Mesothelial cell of epicardium (in vitro differentiated cells): ENCODE measurements at places on chromosomes 3 and 15. TPM values are rescaled to one million over a fixed set of nuclear protein-coding genes. Genes with fewer than 3 reads are reported as not detected.
A peak's percentile ranks its signal among the peaks of the same experiment; 100 is the strongest.

- peaks cover 40% of the 10 kb centered on the region for H3K4me1 ChIP-seq
- peaks cover 4% of the 10 kb centered on the region for H3K36me3 ChIP-seq
Measured at GRCh38 chr15:80494351-80494751, 90.2 kb downstream of the ARNT2 start.

The HES1 gene
- total RNA-seq, result 99.9 to 108 TPM (median 104 TPM) in 3 replicates

DNA sequence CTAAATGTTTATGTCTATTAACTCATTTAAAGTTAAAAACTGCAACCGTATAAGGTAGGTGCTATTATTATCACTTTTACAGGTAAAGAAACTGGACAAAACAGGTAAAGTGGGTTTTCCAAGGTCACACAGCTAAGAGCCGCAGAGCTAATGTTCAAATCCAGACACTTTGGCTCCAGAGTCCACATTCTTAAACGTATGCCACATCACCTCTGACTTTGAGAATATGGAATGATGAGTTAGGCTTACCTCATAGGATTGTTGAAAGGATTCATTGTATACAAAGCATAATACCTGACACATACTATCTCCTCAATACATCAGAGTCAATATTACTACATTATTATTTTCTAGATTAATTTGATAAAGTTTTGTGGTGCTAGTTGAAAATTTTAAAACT is 240.9 kb upstream of the STT3B start:
- DNase-seq, result no peak
- H3K36me3 ChIP-seq, result no peaks in the 10 kb centered on the region
- no peaks in the 10 kb centered on the region for H3K27me3 ChIP-seq

DNA sequence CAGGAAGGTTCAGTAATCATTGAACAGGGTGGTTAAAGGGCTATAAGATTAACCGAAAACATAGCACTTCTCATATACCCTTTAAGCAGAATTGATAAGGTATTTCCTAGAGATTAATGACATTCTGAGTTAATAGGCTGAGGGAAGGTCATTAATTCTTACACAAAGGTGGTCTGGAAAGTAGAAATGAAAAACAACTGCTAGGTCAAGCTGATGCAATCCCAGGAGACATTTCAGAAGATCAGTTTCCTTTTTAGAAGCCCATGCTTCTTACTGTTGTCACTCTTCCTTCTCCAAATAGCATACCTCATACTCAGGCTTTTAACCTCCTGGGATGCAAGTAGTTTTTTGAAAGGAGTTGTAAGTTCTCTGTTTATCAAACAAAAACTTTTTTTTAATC is 8.8 kb downstream of the FILIP1L start:
- peaks cover 53% of the 10 kb centered on the region for H3K4me1 ChIP-seq
- peaks cover 2% of the 10 kb centered on the region for H3K36me3 ChIP-seq
- H3K27me3 ChIP-seq, result no peaks in the 10 kb centered on the region

GRCh38 chr15:69862540-69862939 is 235.2 kb downstream of the TLE3 start:
- peaks cover 29% of the 10 kb centered on the region for H3K4me1 ChIP-seq
- H3K4me3 ChIP-seq, result no peak overlapping the region
- no peak overlapping the region for H3K27ac ChIP-seq
- no peaks in the 10 kb centered on the region for H3K36me3 ChIP-seq
- no peaks in the 10 kb centered on the region for H3K27me3 ChIP-seq
- DNase-seq, result no peak

- no peak overlapping the region for H3K27ac ChIP-seq
- H3K27me3 ChIP-seq, result peaks cover 37% of the 10 kb centered on the region
- no peak overlapping the region for H3K4me3 ChIP-seq
- no peaks in the 10 kb centered on the region for H3K36me3 ChIP-seq
Measured at GRCh38 chr3:140180603-140181002, 245.6 kb downstream of the CLSTN2 start.

- H3K4me3 ChIP-seq, result no peak overlapping the region
- peaks cover 31% of the 10 kb centered on the region for H3K4me1 ChIP-seq
- no peaks in the 10 kb centered on the region for H3K27me3 ChIP-seq
- peaks cover 11% of the 10 kb centered on the region for H3K36me3 ChIP-seq
- no peak overlapping the region for H3K27ac ChIP-seq
Measured at GRCh38 chr15:92623435-92623834, 32.1 kb downstream of the FAM174B start.

DNA sequence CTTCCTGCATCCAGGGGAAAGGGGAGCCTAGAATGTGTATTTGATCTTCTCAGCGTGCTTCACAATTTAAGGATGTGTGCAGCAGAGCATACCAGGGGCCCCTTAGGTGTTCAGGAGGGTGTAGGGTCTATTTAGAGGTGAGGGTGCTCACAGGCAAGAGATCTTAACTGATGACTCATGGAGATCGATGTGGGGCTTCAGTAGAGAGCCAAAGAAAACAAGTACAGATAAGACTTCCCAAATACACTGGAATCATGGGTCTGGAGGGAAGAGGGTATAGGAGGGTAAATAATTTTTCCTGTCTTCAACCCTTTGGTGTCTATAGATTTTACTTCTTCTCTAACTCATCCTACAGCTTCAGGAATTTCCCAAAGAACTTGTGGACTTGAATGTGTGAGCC is 170.2 kb upstream of the LRRC3B start:
- H3K27ac ChIP-seq, result no peak overlapping the region
- H3K4me3 ChIP-seq, result no peak overlapping the region
- DNase-seq, result no peak
- no peaks in the 10 kb centered on the region for H3K36me3 ChIP-seq
- peaks cover 13% of the 10 kb centered on the region for H3K4me1 ChIP-seq

The ZNF660 gene
- 17.1 to 20.1 TPM (median 18.7 TPM) in 3 replicates for total RNA-seq

DNA sequence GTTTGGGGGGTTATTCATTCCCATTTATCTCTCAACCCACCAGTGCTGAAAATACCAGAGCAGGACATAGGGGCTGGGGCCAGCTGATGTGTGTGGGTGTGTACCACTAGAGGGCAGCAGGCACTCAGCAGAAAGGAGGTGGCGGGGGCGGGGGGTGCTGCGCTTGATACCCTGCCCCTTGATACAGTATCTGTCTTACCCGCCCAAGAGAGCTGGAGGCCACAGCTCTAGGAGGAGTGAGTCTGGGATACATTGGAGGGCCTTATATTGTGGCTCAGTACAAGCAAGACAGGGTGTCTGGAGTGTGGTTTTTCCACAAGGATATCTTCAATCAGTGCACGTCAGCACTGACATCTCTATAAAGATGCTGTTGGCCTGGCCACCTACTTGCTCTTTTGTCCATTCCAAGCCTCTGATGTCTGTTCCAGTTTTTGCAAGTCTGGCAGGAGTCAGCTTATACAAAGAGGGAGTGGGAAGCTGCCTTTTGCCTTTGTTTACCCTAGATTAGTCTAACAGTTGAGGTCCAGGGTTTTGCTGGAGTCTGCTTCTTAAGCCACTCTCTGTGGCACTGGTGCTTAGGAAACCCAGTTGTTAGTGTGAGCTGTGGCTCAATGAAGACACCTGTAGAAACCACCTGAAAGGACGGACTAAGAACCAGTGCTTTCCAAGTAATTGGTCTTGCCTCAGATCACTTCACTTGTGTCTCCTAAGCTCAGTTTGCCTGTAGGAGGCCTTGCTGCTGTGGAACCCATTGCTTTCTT is 1.5 kb upstream of the RBM15B start:
- peak overlapping the region; percentile 95 for H3K27ac ChIP-seq
- no peaks in the 10 kb centered on the region for H3K27me3 ChIP-seq
- peak overlapping the region; percentile 8 for H3K4me3 ChIP-seq
- peaks cover 18% of the 10 kb centered on the region for H3K36me3 ChIP-seq
- peaks cover 65% of the 10 kb centered on the region for H3K4me1 ChIP-seq

- H3K4me1 ChIP-seq, result peaks cover 5% of the 10 kb centered on the region
- peaks cover 46% of the 10 kb centered on the region for H3K36me3 ChIP-seq
- H3K27ac ChIP-seq, result no peak overlapping the region
- H3K27me3 ChIP-seq, result no peaks in the 10 kb centered on the region
Measured at GRCh38 chr3:114081037-114081436, 24.5 kb downstream of the QTRT2 start.

The ISL2 gene
- 1.2 to 1.5 TPM (median 1.2 TPM) in 3 replicates for total RNA-seq

The CHST13 gene
- total RNA-seq, result not detected in 3 replicates

GRCh38 chr15:66994927-66995656 is 70.3 kb upstream of the SMAD3 start:
- no peak for DNase-seq
- H3K4me1 ChIP-seq, result no peaks in the 10 kb centered on the region
- H3K27ac ChIP-seq, result no peak overlapping the region
- H3K36me3 ChIP-seq, result no peaks in the 10 kb centered on the region

DNA sequence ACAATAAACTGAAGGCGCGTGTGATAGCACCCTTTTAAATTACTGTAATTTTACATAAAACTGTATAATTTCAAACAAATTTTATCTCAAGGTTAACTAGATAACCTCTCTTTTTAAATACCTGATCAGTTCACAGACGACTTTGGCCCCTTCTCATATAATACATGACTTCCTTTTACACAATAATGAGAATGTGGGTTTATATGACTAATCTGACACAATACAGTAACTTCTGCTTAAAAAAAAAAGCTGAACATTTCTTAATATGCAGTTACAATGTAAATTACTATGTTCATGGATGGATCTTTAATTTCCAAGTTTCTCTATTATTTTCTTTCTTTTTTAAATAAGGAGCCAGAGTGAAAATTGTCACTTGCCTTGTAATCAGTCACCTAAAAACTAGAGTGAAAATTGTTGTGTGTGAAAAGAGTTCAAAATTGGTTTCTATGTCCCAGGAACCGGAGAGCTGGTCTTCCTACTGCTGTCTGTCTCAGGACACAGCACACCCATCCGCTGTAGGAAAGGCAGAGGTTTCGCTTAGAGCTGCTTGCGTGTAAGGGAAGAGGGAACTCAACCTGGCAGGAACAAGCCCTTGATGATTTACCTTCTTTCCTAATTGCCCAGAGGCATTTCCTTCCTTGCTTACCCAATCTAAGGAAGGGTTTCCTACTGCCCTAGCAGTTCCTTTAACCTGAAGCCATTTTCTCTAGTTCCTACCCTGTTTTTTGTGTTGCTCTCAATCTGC is 33.3 kb downstream of the PLD1 start:
- H3K4me1 ChIP-seq, result peaks cover 13% of the 10 kb centered on the region
- no peaks in the 10 kb centered on the region for H3K36me3 ChIP-seq
- no peak overlapping the region for H3K4me3 ChIP-seq
- no peak overlapping the region for H3K27ac ChIP-seq
- no peaks in the 10 kb centered on the region for H3K27me3 ChIP-seq

The GOLGA6D gene
- total RNA-seq, result 0.16 to 0.18 TPM in 2 of 3 replicates, not detected in the other

- H3K27me3 ChIP-seq, result peaks cover 47% of the 10 kb centered on the region
- H3K27ac ChIP-seq, result no peak overlapping the region
- peaks cover 13% of the 10 kb centered on the region for H3K4me1 ChIP-seq
- H3K36me3 ChIP-seq, result no peaks in the 10 kb centered on the region
Measured at GRCh38 chr3:71726146-71726545, 944 bp upstream of the EIF4E3 start.

The ZNF717 gene
- 15.7 to 18.2 TPM (median 17.1 TPM) in 3 replicates for total RNA-seq

GRCh38 chr3:170038434-170039110 is 777 bp downstream of the GPR160 start:
- peaks cover 3% of the 10 kb centered on the region for H3K4me1 ChIP-seq
- peak; percentile 43 for DNase-seq
- peak overlapping the region; percentile 78 for H3K4me3 ChIP-seq
- peaks cover 1% of the 10 kb centered on the region for H3K36me3 ChIP-seq

The PLSCR5 gene
- 0.20 TPM in 1 of 3 replicates, not detected in the others for total RNA-seq

GRCh38 chr15:66151809-66152208 is 101.7 kb downstream of the MEGF11 start:
- H3K4me1 ChIP-seq, result no peaks in the 10 kb centered on the region
- peaks cover 89% of the 10 kb centered on the region for H3K27me3 ChIP-seq
- H3K27ac ChIP-seq, result no peak overlapping the region
- no peaks in the 10 kb centered on the region for H3K36me3 ChIP-seq

GRCh38 chr3:39137991-39138803 is 15.2 kb downstream of the CSRNP1 start:
- DNase-seq, result no peak
- H3K27ac ChIP-seq, result peak overlapping the region; percentile 12
- H3K4me1 ChIP-seq, result peaks cover 33% of the 10 kb centered on the region
- no peak overlapping the region for H3K4me3 ChIP-seq
- H3K36me3 ChIP-seq, result peaks cover 11% of the 10 kb centered on the region
- H3K27me3 ChIP-seq, result no peaks in the 10 kb centered on the region

DNA sequence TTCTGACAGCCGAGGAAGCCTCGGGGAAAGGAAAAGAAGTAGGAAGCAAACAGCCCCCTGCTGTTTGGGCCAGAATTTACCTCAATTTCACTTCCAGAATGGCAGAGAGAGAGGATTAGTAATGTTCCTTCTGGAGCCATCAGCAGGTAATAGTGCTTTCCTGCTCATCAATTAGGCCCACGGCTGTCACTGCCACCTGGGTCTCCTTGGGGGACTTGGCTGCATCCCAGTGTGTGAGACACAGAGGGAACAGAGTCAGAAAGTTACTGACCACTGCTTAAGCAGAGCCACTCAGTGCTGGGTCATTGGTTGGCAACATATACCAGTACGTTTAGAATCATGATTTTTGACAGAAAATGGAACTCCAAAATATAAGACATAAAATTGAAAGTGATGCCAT is 397.0 kb downstream of the EPHA3 start:
- DNase-seq, result no peak
- no peak overlapping the region for H3K4me3 ChIP-seq
- no peak overlapping the region for H3K27ac ChIP-seq
- H3K4me1 ChIP-seq, result peaks cover 12% of the 10 kb centered on the region
- H3K27me3 ChIP-seq, result no peaks in the 10 kb centered on the region
- H3K36me3 ChIP-seq, result no peaks in the 10 kb centered on the region

DNA sequence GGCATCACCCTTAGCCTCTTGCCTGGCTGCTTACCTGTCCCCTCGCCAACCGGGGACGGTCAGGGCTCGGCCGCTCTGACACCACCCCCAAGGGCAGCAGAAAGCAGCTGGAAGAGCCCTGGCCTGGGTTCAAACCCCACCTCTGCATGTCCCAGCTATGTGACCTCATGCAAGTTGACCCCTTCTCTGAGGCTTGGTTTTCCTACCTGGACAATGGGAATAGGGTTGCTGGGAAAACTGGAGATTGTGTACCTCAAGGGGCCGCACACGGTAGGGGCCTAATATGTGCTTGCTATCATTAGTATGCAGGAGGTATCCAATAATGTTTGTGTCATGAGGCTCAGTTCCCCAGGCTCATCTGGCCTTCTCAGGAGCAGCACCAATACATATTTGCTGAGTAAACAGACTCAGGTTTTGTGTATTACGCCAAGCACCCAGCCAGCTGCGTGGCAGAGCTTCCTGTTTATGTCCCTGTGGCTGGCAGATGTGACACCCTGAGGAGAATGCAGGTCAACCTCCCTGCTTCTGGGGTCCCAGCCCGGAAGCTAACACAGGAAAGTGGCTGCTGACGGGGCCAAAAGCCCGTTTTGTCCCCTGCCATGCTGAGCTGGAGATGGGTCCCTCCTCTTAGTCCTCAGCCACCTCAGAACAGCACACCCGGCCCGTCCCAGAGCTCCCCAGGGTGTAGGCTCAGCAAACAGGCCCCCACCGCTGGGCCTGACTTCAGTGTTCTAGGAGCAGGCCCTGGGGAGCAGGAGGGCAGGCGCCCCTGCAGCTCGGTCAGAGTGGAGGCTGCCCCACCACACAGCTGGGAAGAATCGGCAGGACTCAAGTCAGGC is 29.7 kb downstream of the PLXND1 start:
- no peak overlapping the region for H3K27ac ChIP-seq
- H3K36me3 ChIP-seq, result no peaks in the 10 kb centered on the region

The C3orf20 gene
- total RNA-seq, result 0.09 to 0.13 TPM (median 0.11 TPM) in 3 replicates

The MESP1 gene
- total RNA-seq, result 0.18 to 0.89 TPM in 2 of 3 replicates, not detected in the other

DNA sequence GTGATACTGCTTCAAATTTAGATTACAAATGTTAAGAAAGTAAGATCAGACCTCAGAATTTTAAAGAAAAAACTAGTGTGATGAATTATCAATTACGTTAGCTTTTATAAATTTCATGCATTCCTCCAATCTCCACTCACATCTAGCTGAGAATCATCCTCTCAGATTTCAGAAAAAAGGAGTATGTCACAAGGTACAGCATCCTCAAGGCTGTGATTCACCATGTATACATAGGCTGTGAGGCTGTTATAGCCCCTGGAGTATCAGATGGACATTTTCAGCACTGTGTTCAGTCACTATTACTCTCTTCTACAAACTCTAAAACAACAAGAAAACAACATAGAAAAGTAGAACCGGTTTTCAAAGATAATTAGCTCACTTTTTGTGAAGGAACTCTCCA is 214.4 kb downstream of the PCCB start:
- no peak for DNase-seq
- H3K4me3 ChIP-seq, result no peak overlapping the region
- no peaks in the 10 kb centered on the region for H3K27me3 ChIP-seq
